ENCODE measurements at places on chromosomes 2 and 18. TPM values are rescaled to one million over a fixed set of nuclear protein-coding genes. Genes with fewer than 3 reads are reported as not detected.

Gene TMEM169
- 3.1 TPM for polyA plus RNA-seq

Gene GALR1
- not detected for polyA plus RNA-seq

Gene DNAH7
- 0.13 TPM for polyA plus RNA-seq

Gene COLEC12
- 0.04 TPM for polyA plus RNA-seq

Gene ADGRF3
- polyA plus RNA-seq: 1.5 TPM

Gene TBR1
- polyA plus RNA-seq: not detected

Gene B3GNT7
- polyA plus RNA-seq: 5.2 TPM

Gene TMEM87B
- polyA plus RNA-seq: 15.9 TPM

Gene RBM44
- polyA plus RNA-seq: 0.20 TPM

Gene POMC
- polyA plus RNA-seq: 9.9 TPM

Gene DLX2
- polyA plus RNA-seq: not detected

Gene LYG2
- 0.51 TPM for polyA plus RNA-seq

Gene AGBL5
- 25.0 TPM for polyA plus RNA-seq

Gene ALPG
- not detected for polyA plus RNA-seq

Gene ADRA2B
- not detected for polyA plus RNA-seq

Gene BCL2L11
- 0.66 TPM for polyA plus RNA-seq

Gene KRTCAP3
- polyA plus RNA-seq: 0.48 TPM

Gene ANKAR
- 1.9 TPM for polyA plus RNA-seq

Gene CGREF1
- polyA plus RNA-seq: not detected

Gene TSPYL6
- not detected for polyA plus RNA-seq

Gene CXCR1
- polyA plus RNA-seq: not detected

Gene WDR54
- polyA plus RNA-seq: 102 TPM

Gene CARF
- polyA plus RNA-seq: 3.1 TPM

Gene DSEL
- not detected for polyA plus RNA-seq

Gene PTH2R
- polyA plus RNA-seq: not detected
